ENCODE measurements at places on chromosomes 16 and 17. TPM values are rescaled to one million over a fixed set of nuclear protein-coding genes. Genes with fewer than 3 reads are reported as not detected.

Gene KRT20
- total RNA-seq: 1.8 TPM

DNA sequence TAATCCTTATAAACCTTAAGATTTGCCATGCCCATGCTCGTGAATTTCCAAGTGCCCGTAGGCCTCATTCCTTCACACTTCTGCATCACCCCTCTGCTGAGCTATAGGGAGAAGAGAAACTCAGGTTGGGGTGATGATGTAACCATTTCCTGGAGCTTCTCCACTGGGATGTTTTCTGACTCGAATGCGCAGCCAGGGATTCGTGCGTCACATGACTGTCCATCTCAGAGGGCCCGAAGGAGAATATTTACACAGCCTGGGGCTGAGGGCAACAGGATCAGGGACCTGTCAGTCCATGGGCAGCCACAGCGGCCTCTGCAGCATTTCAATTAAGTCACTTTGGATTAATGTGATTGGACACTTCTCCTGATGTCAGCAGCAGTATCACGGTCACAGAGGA lies 8.7 kb downstream of the GSG1L2 start:
- no peaks in the 10 kb centered on the region for H3K27me3 ChIP-seq
- no peak for DNase-seq
- H3K27ac ChIP-seq: no peak overlapping the region

GRCh38 chr17:8151641-8152111 lies 528 bp downstream of the PER1 start:
- peaks cover 41% of the 10 kb centered on the region for H3K36me3 ChIP-seq
- peaks cover 48% of the 10 kb centered on the region for H3K4me1 ChIP-seq
- H3K27me3 ChIP-seq: no peaks in the 10 kb centered on the region
- peak; percentile 84 for DNase-seq
- peak overlapping the region; percentile 76 for H3K4me3 ChIP-seq
- H3K27ac ChIP-seq: peak overlapping the region; percentile 100

- no peak overlapping the region for H3K27ac ChIP-seq
- H3K4me1 ChIP-seq: no peaks in the 10 kb centered on the region
- H3K4me3 ChIP-seq: no peak overlapping the region
- no peaks in the 10 kb centered on the region for H3K27me3 ChIP-seq
- H3K36me3 ChIP-seq: no peaks in the 10 kb centered on the region
These were observed 12.7 kb upstream of the IGFBP4 start for GRCh38 chr17:40430272-40431230.

Gene PLEKHM1
- total RNA-seq: 64.3 TPM

Measured in thoracic aorta (tissue), 2 donors.